ENCODE measurements at places on chromosomes 6 and 20.

DNA sequence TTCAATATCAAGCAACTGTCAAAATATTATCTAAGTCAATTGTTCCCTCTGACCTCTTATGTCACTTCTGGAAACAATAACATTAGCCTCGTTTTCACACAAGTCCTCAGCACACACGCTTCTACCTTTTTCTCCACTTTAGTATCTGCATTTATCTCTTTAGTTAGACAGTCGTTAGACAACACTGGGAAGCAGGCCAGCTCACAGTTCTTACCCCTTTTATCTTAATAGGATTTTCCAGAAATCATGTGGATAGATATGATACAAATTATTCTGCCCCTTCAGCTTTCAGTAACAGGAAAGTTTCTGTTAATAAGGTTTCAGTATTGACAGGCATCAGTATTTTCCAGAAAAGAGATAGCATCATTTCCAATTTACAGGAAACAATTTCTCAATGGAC is 25.9 kb upstream of the HAO1 start:
- no peak for DNase-seq

DNA sequence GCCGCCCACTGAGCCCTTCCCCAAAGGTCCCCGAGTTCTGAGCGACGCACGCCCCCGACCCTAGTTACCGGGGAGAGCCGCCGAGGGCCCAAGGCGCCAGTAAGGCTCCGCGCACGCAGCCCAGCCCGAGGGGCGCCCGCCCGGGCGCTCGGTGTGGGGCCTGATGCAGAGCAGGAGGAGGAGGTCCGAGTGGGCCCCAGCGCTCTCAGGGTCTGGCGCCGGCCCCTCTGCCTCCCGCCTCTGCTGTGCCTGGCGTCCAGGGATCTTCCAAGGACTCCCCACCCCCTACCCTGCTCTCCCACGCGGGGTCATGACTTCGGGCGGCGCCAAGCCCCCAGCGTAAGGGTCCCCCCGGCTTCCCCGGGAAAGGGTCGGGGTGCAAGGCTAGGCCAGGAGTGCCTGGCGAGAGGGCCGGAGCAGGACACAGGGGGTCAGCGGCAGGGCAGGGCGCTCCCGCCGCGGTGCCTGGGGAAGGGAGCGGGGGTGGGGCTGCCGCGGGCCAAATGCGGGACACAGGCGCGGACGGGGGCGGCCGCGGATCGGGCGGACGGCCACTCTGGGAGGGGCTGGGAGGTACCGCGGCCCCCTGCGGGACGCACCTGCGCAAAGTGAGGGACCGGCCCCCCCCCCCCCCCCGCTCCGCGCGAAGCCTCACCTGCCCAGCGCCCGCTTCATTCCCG is 637 bp downstream of the ABHD12 start:
- no peak for DNase-seq

DNA sequence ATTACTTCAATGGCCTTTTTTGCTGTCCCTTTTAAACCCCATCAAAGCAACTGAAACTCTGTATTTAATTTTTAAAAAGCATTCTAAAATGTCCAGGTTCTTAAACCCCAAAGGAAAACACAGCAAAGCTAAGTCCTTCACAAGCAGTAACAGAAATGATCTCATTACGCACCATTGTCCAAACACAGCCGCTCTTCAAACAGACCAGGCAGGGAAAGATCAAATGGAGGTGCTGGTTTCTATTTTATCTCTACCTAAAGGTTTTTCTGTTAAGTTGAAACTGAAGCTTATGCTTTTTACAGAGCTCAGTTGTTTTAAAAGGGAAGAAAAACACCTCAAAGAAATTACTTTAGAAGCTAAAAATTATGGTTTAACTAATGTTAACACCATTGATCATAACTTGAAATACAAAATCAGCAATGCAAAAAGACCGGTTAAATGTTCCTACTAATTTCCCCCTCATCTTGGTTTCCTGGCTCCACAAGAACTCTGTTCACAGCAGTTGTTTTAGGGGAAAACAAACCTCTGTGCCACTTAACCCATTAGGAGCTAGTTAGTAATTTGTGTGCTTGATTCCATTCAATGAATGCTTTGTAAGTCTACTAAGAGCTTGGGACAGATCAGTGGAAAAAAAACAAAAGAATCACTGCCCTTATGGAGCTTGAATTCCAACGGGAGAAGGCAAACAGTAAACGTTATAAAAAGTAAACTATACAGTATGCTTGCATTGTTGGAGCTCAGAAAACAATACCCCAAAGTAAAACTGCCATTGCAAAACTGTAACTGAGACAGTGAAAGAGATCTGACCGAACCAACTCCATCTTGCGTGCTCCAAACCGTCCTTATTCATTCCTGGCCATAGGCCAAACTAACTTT is 87.4 kb downstream of the CD24 start:
- DNase-seq: no peak

- peak; percentile 54 for DNase-seq
Measured at GRCh38 chr6:43806043-43806757, 36.2 kb downstream of the VEGFA start.

DNA sequence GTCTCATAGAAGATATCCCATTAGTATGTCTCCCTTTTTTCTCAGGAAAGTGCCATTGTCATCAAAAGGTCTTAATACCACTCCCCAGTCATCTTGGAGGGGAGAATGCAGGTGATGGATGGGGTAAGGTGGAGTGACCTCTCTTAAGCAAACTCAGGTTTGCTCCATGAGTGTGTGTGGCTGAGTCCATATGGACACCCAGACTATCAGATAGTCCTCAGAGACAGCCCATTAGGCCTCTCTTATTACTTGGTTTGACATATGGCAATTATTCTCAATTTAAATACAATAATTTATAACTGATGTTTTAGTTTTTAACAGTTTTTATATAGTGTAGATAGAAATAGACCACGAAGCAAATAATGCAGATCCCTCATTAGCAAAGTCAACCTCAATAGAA is 23.2 kb downstream of the LAMA4 start:
- DNase-seq: no peak

DNA sequence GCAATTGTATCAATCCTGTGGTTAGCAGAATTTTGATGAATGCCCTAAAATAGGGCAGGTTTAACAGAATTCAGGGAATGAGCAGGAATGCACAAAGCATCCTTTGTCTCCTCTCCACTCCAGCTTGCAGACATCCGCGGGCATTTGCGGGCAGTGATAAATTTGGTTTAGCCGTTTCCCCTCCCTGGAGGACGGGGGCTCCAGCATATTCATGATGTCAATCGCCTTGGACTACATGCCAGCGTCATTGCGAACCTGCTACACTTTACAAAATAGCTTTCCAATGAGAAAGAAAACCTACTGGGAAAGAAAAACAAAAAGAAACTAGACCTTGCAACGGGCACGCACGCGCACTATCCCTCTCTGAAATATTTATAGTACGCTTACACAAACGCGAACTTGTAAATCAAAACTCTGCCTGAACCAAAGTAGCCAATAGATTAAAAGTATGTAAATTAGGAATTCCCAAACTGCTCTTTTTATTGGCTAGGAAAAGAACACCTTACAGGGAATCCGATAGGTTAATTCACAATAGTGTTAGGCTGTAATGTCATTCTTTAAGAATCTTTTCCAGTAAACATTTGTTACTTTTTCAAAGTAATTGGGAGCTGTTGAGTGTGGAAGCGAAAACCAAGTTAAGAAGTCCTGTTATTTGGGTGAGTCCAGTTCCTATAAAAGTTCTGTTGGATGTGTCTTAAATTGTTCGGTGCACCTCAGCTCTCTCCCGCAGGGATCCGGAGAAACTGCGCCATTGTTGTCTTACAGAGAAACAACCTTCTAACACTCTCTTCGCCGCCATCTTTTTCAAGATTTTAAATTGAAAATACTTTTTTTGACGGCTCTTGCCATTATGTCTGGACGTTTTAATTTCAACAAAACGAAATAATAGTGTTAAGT is 136.7 kb downstream of the HFE start:
- DNase-seq: peak; percentile 74

- no peak for DNase-seq
Measured at GRCh38 chr6:150243620-150244314, 100.9 kb downstream of the PPP1R14C start.

DNA sequence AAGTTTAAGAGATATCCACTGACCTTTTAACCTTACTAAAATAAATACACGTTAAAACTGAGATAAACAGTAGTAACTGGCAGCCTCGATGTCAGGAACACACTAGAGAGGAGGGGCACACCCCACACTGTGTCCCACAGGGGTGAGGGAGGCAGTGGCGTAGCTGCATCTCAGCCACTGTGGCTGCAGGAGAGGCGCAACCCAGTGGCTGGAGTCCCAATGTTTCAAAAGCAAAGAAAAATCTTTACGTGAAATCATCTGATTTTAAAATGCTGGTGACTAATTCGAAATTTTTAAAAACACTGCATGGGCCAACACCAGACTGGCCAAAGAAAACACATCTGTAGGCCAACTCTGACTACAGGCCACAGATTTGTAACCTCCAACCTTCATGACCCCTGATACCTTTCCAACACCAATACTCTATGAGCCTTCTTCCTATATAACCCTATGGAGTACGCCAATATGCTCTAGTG is 54.7 kb downstream of the TRAM2 start:
- no peak for DNase-seq

GRCh38 chr6:3301506-3301905 is 42.8 kb downstream of the PSMG4 start:
- no peak for DNase-seq

GRCh38 chr6:170067181-170067641 is 223.7 kb downstream of the DLL1 start:
- no peak for DNase-seq

DNA sequence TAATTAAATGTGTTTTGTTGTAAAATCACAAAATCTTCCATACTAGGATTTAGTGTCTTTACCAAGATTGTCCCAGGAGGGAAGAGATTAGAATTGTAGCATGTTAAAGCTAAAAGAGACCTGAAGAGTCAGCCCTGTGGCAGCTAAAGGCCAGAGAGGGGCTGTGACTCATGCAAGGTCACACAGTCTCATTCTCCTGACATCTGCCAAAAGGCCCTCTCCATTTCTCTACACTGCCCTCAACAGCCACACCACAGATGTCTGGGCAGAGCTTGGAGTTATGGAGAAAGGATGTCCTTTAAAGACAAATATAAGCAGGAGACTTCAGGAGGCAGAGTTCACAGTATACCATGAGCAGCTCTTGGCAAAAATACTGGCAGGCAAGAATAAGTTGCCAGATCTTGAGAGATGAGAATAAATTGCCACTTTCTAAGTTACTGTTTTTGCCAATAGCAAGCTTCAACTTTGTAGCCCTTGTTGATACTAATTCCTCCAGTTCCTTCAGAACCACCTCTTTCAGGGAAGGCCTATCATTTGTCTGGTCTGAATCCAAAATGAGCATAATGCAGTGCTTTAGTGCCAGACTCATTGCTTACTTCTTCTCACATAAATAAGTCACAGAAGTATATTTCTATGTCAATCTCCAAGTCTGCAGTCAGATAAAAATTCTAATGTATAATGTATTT is 41.7 kb downstream of the AKIRIN2 start:
- no peak for DNase-seq

- no peak for DNase-seq
Measured at GRCh38 chr6:4916954-4917561, 86.8 kb downstream of the RPP40 start.

DNA sequence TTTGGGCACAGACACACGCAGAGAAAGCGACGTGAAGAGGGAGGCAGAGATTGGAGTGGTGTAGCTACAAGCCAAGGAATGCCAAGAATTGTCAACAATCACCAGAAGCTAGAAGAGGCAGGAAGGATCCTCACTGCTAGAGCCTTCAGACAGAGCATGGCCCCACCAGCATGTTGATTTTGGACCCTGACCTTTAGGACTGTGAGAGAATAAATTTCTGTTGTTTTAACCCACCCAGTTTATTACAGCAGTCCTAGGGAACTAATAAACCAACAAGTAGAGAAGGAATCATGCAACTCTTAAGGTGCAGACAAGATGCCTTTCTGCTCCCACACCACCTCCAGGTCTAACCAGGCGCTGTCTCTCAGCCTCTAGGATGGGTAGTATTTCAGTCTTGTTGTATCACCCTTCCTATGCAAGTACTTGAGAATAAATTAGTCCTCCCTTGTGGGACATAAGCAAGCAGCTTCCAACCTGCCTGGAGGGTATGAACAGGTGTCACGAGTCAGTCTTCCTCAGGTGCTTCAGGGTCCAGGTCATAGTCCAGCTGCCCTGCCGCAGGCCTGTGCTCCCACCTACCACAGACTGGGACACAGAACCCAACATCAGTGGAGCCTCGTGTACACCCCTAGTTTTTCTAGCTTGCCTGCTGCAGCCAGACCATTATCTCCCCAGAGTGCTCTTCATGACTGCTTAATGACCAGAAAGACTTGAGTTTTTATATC is 46.4 kb upstream of the CCN2 start:
- DNase-seq: no peak

Measured in HTR-8/SVneo (cell line).